ENCODE measurements at places on chromosomes 5 and 9.

- no peak for DNase-seq
Observed at GRCh38 chr9:128244837-128245231, 31.0 kb downstream of the GOLGA2 start.

DNA sequence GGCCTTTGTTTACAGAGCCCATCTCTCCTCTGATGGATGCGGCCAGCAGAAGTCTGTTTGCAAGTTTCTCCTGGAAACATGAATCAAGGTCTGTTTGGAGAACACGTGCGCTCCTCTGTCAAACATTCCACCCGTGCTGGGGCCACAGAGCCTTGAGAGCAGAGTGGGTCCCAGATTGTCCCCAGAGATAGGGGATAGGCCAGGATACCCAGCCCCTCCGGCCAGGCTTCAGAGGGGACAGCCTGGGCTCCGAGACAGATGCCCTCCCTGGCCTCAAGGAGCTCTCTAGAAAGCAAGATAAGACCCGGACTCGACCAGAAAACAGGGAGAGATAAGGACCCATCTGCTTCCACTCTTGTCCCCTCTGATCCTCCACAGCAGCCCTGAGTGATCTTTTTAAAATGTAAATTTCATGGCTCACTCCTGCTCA lies 40.4 kb upstream of the HAND1 start:
- DNase-seq, result no peak

DNA sequence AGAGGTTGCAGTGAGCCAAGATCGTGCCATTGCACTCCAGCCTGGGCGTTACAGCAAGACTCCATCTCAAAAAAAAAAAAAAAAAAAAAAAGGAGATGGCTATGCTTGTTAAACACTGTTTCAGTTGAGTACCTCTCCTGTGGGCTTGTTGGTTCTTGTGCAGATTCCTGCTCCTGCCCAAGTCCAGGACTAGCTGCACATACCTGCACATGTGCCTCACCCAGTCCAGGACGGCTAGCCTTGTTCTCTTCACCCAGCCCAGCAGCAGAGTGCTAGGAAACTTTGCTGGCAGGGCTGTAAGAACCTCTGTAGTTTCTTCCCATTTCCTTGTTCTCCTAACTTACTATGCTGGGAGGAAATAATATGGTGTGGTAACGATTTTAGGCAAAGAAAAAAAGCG lies 234.1 kb upstream of the DMRT1 start:
- no peak for DNase-seq

GRCh38 chr9:115374724-115375268 lies 256.8 kb upstream of the TNC start:
- DNase-seq, result no peak

GRCh38 chr5:170149206-170149515 lies 43.5 kb downstream of the FOXI1 start:
- no peak for DNase-seq

DNA sequence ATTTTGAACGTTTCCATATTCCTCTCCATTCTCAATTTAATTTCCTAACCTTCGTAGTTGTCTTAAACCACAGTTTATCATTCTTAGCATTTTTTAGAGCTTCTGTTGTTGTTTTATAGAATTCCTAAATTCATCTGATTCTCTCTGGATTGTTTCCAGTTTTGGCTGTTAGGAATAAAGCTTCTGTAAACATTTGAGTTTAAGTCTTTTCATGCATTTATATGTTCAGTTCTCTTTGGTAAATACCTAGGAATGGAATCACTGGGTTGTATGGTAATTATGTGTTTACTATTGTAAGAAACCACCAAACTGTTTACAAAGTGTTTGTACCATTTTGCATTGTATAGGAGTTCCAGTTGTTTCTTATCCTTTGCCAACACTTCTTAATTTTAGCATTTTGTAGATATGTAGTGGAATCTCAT lies 29.7 kb downstream of the GPR21 start:
- DNase-seq, result no peak

GRCh38 chr5:180294411-180294810 lies 2.5 kb upstream of the MAPK9 start:
- no peak for DNase-seq

DNA sequence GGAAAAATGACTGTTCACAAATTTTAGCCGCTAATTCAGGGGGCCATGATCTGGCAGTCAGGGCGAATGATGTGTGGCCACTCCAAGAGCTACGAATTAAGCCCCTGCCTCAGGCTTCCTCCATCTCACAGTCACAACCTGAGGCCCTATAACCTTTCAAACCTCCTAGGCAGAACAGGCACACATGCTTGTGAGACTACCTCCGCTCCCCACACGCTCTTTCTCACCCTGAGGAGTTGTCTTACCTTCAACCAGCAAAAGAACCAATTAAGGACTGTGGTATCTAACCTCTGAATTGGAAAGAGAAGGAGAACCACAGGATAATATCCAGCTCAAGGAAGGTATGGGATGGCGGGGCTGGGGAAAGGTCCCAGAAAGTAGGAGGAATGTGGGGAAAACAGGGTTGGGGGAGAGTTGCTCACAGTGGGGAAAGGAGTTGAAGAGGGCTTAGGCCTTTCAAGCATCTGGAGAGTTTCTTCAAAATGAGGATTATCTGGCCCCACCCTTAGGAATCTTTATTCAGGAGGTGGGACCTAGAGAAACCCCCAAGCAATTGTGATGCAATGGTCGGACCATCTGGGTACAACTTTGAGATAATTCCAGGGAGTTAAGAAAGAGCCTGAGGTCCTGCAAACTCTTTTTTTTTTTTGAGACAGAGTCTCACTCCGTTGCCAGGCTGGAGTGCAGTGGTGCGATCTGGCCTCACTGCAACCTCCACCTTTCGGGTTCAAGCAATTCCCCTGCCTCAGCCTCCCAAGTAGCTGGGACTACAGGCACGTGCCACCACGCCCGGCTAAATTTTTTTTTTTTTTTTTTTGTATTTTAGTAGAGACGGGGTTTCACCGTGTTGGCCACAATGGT lies 5.5 kb downstream of the PCDH1 start:
- no peak for DNase-seq

DNA sequence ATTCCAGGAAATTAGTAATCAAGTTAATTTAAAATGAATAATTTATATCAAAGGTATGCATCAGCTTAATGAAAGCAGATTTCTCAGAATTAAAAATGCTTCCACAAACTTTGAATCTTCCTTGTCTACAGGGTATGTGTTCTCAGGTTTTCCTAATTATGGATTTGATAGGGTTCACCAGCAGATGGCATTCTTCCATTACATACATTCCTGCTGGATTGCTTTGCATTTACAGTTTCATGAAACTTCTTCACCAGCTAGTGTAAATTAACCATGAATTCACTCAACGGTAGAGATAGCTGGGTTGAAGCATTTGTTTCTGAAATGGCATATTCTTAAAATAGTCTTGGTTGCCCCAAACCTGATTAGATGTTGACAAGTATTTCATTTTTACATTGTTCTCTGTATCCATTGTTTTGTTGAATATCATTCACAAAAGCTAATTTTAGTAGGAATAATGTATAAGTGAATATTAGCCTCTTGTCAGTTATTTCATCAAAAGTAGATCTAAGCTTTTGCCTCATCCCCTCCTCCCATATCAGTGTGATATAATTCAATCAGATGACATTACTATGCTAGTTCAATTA lies 68.7 kb upstream of the WDR41 start:
- no peak for DNase-seq

- DNase-seq, result no peak
Observed at GRCh38 chr5:176995122-176995490, 11.5 kb downstream of the UIMC1 start.

DNA sequence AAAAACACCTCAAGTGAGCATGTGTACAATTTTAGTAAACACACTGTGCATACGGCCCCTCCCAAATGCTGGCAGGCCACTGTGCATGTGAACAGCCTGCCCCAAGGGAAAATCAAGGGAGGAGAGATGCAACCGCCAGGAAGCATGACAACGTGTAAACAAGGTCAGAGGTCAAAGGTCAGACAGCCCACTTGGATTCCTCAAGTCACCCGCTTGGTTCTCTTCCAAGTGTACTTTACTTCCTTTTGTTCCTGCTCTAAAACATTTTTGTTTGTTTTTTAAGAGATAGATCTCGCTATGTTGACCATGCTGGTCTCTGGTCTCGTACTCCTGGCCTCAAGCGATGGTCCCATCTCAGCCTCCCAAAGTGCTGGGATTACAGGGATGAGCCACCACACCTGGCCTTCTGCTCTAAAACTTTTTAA lies 126.7 kb upstream of the SHB start:
- DNase-seq, result no peak

GRCh38 chr5:143101121-143101520 lies 302.4 kb downstream of the NR3C1 start:
- no peak for DNase-seq

DNA sequence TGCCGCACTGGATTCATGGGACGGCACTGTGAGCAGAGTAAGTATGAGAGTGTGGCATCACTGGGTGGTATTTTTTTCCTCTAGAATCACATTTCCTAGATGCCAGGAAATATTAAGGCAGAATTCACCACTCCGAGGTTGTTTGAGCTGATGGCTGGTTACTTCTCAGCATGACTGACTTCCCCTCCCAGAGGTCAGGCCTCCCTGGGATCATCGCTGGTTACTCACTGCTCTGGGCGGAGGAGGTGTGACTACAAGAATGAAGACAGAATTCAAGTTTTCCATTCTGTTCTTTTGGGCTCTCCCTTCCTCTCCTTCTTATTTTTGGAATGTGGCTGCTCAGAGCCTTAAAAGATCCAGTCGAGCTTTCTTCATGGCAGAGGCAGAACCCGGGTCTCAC lies 76.6 kb upstream of the PRRC1 start:
- DNase-seq, result no peak

- DNase-seq, result no peak
Observed at GRCh38 chr9:80320480-80320879, 748.7 kb downstream of the TLE4 start.

GRCh38 chr9:112848316-112849151 lies 42.1 kb downstream of the SLC46A2 start:
- DNase-seq, result no peak

- DNase-seq, result no peak
Observed at GRCh38 chr5:32720300-32720699, 9.2 kb downstream of the NPR3 start.

DNA sequence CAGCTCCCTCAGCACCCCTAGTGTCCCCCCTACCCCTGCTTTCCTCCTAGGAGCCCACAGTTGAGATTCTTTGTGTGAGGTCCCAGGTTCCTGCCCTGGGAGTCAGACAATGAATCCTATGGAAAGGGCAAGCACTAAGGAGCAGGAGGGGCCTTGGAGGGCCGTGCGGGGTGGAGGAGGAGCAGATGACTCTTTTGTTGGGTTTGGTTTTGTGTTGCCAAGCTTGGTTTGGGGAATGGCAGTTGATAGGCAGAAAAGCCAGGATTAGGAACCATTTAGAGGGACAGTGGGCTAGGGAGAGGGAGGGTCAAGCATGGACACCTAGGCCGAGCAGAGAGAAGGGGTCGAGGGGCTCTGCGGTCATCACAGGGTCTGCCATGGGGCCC lies 61.6 kb upstream of the SPTLC1 start:
- DNase-seq, result no peak

GRCh38 chr5:50766462-50766861 lies 100.0 kb downstream of the PARP8 start:
- no peak for DNase-seq

DNA sequence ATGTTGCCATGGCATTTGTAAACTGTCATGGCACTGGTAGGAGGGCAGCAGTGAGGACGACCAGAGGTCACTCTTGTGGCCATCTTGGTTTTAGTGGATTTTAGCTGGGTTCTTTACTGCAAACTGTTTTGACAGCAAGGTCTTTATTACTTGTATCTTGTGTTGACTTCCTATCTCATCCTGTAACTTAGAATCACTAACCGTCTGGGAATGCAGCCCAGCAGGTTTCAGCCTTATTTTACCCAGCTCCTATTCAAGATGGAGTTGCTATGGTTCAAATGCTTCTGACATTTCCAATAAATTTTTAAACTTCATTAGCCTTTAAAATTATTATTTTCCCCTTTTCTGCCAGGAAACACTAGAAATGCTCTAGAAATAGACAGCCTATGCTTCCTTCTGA lies 839.1 kb downstream of the NR2F1-AS1 start:
- DNase-seq, result no peak

GRCh38 chr9:138076650-138077009 lies 199.0 kb downstream of the CACNA1B start:
- DNase-seq, result no peak

DNA sequence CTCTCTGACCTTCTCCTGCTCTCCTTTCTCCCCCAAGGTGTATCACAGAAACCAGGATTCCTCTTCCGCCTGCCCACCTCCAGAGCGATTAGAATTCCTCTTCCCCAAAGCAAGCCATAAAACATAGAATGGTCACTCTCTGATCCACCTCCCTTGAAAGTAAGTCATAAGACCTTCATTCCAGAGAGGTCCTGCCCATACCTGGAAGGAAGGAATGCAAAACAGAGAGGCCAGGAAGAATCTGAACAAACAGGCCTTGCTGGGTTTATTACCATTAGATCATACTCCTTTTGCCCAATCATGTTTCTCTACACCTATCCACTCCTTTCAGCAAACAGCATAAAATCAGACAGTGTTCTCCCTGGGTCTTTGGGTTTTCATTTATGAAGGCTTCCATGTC lies 21.0 kb downstream of the CDKL3 start:
- peak; percentile 1 for DNase-seq

DNA sequence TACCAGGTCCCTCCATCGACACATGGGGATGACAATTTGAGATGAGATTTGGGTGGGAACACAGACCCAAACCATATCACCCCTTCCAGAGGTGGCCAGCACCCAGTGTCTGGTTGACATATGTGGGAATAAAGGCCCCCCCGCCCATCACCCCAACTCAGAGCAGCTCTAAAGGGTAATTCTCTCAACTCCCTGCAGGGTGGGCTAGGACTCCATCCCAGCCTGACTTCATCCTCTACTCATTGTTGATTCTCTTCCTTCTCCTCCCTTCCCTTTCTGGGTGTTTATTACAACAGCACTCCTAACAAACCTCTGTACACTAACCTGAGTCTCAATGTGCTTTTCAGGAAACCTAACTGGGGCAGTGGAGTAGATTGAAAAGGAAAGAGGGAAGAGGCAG lies 339.9 kb downstream of the ACTL7B start:
- no peak for DNase-seq

DNA sequence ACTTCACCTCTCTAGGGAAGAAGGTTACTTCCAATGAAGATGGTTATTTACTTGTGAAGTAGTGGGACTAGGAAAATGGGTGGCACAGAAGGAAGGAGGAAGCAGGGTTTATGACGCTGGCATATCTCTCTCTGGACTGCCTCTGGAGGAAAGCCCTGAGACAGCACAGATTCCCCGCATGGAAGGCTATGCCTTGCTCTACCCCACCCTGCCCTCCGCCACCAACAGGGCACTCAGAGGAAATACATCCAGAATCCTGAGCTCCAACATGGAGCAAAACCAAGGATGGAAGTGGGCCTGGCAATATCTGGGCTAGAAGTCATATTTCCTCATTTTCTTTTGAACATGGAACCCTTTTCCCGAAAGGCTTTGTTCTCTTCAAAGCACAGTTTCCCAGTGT lies 346.9 kb downstream of the ZSWIM6 start:
- DNase-seq, result no peak

- DNase-seq, result no peak
Observed at GRCh38 chr5:142816531-142817430, 46.6 kb downstream of the ARHGAP26 start.

GRCh38 chr9:14373336-14373666 lies 59.4 kb upstream of the NFIB start:
- no peak for DNase-seq

GRCh38 chr9:100794738-100795269 lies 216.9 kb downstream of the CAVIN4 start:
- DNase-seq, result no peak
